Activated CD8-positive, alpha-beta memory T cell treated with anti-CD3 and anti-CD28 coated beads for 1 hour (primary cell): ENCODE measurements at places on chromosomes 13 and 19.

- DNase-seq: no peak
Observed at GRCh38 chr19:49544154-49544553, 16.4 kb downstream of the RCN3 start.

GRCh38 chr13:108322206-108322824, 52.8 kb downstream of the TNFSF13B start:
- no peak for DNase-seq

- DNase-seq: no peak
Observed at GRCh38 chr19:33444562-33445441, 71.3 kb downstream of the CEBPG start.

DNA sequence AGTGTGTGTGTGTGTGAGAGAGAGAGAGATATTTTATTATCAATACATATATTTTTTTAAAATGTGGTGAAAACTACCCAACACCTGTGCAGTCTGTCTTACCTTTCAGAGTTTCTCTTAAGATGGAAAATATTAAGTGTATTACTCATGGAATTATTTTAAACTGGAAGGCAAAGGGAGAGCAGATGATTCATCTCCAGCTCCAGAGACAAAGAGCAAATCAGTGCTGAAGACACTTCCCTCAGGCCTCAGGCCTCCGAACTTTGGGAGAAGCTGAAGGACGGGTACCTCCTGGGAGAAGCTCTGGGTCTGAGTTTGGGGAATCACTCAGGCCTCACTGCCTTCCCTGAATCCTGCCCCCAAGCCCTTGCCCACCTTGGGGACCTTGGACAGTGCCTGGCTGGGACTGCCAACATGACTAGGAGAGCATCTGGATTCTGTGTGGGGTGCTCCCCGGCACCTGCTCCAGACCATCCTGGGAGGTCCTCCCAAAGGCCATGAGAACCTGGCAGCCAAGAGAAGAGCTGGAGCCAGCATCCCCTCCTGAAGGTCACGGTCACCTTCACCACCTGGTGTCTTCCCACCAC, 170.4 kb upstream of the UBL3 start:
- DNase-seq: no peak

DNA sequence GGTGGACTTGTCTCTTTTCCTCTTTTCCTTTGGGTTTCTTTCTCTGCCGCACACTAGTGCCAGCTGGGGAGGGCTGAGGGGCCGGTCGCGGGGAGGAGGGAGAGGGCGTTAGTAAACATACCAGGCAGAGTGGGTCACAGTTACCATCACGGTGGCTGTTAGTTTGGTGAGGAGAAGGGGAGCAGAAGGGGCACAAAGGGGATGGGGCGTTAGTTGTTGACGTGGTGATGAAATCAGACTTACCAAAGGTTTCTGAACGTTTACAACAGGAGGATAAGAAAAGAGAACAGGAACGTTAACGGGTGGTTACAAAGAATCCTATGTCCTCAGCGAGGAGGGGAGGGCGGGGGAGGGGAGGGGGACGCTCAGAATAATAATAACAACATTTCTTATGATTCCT, 77.9 kb downstream of the PTPRS start:
- no peak for DNase-seq

DNA sequence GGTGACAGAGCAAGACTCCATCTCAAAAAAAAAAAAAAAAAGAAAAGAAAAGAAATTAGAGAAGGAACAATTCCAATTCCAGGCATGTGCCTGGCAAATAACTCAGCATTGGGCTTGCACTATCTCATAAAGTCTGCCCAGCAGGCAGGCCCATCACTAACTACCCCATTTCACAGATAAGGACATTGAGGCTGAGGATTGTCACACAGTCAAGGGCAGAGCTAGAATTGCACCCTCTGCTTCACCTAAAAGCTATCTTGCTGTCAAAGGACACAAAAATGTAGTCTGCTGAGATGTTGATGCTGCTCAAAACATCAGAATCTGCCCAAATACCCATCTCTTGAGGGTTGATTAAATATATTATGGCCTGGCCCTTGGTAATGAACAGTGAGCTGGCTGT, 20.7 kb upstream of the COLGALT1 start:
- DNase-seq: no peak

- peak; percentile 54 for DNase-seq
Observed at GRCh38 chr19:40612831-40613689, 11.9 kb downstream of the LTBP4 start.

DNA sequence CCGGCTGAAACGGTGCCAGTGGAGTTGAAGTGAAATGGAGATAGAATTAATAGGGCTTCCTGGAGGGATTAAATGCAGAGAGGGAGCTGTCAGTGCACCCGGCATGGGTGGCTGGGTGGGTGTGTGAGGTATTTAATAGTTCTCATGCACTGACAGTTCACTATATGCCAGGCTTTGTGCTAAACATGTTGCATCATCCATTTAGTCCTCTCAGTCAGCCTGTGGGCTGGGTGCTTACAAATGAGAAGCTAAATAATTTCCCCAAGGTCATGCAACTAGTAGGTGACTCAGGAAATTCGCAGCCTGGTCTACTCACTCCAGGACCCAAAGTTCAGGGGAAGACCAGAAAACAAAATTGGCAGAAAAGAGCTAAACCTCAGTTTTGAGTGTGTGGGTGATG, 63.5 kb upstream of the SPATA13 start:
- no peak for DNase-seq

- DNase-seq: no peak
Observed at GRCh38 chr19:9871626-9872338, 36.7 kb downstream of the PIN1 start.

GRCh38 chr13:26442541-26442940, 114.9 kb upstream of the WASF3 start:
- no peak for DNase-seq

DNA sequence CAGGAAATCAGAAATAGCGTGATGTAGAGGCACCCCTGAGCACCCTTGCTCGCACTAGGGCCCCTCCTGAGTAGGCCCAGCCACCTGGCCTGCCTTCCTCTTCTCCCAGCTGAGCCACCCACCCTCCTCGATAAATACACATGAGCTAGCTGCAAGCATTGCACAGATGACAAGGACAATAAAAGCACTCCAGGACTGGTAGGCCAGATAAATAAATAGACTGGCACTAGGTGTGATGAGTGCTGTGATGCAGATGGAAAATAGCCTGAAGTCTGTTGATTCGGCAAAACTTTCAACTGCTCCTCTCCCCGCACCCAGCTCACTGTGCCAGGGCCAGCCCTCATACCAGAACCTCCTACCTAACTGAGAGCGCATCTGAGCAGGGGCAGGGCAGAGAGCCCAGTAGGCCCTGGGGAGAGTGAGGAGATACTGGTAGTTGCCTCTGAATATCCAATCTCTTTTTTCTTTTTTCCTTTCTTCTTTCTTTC, 54.5 kb upstream of the GPI start:
- DNase-seq: no peak

GRCh38 chr13:103762523-103762922, 696.3 kb upstream of the SLC10A2 start:
- no peak for DNase-seq

- DNase-seq: no peak
Observed at GRCh38 chr19:44777715-44778347, at the start of gene CBLC. Gene CBLC, plus strand, starts transcription at chr19:44777890. Its CDS starts 42 bp downstream, at chr19:44777932.

DNA sequence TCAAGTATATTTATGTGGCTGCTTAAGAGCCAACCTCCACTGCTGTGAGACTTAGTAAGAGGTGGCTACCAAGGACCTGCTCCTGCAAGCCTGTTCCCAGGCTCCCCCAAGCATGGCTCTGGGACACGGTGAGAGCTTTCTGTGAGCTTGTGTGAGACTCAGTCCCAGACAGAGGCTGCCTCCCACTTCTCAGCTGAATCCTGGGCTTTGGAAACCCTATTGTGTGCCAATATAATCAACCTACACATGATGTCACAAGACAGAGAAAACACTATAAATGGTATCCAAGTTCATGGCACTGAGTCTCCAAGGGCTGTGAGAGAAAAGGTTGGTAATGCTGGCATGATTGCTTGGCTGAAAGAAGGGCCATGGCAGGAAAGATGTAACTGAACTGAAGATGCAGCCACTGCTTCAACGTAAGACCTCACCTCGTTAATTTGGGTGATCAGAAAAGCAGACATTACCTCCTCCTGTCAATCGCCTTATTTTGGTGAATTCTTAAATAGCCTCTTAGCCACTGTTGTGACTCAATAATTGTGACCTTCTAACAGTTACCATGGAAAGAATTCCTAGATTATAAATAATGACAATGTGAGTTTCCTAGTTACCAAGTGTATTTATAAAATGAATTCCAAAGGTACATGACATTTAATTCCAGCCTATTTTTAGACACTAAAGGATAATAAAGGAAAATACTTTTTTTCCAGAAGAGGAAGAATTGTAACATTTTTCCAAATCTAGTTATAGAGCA, 332.0 kb downstream of the IRS2 start:
- no peak for DNase-seq

- no peak for DNase-seq
Observed at GRCh38 chr13:61406275-61406674, 9.4 kb downstream of the PCDH20 start.

DNA sequence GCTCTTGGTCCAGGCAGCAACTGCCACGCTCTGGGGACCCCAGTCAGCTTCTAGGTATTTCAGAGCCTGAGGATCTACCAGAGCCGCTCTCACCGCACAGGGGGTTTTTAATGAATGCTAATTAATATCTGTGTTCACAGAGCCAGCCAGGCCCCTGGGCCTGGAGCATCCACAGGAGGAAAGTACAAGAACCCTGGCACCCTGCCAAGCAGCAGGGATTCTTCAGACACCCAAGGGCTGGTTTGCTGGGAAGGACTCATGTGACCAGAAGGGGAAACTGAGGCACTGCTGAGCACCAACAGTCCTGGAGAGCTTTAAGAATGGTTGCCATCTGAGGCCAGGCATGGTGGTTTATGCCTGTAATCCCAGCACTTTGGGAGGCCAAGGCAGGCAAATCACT, 38.0 kb upstream of the ADGRE5 start:
- DNase-seq: no peak

DNA sequence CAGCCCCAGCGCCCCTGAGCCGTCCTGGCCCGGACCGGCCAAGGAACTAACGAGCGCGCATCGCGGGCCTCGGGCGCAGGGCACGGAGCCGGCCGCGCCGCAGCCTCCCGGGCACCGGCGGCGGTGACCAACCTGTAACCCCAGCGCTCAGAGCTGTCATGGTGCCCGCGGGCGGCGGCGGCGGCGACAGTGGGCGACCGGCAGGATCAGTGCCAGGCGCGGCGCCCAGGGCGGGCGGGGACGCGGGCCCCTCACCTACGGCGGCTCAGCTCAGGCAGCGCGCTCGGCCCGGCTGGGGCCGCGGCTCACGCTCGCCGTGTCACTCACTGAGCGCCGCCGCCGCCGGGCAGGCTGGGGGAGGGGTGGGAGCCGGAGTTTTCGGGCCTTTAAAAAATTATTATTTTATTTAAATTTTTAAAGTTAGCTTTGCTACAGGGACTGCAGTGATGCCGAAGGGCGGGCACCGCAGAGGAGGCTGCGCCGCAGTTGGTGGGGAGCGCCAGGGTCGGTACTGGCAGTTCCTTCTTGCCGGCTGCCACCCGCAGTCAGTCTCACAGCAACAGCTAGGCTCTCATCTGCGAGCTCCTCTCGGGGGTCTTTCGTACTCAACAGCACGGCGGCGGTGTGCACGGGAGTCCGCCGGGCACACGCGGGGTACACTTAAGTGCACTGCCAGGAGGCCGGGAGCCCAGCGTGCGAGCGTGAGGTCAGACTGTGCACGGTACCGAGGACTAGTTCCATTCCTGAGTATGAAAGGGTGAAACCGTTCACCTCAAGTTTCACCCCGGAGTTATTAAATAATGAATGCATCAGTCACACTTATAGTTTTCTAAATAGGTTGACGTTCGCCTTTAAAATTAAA, at the start of gene NALCN:
Gene NALCN, minus strand, starts transcription at position 328 of the 862 bp plus-strand sequence. CDS start 17,382 bp downstream, outside the sequence.
- no peak for DNase-seq

DNA sequence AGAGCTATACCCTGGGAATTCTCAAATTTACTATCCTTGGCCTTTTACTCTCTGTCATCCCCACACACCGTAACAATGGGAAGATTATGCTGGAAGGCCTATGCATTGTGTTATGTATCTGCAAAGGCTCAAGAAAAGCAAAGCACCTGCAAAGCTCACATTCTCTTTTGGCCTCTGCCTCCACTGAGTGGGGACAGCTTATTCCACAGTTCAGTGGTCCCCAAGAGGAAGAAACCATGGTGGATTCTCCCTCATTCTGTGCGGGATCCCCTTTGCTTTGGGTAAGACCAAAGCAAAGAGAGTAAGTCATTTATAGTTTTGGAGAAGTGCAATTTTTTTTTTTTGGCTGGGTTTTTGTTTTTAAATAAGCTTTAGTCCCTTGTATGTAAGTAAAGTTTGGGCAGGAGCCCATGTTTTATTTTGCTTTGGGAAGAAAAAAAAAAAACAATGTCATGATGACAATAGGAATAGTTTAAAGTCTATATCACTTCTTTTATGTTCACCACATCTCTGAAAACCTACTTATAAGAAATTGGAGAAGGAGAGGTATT, 530.6 kb downstream of the FGF9 start:
- DNase-seq: no peak

GRCh38 chr19:5828661-5829566, 10.6 kb downstream of the FUT6 start:
- no peak for DNase-seq

DNA sequence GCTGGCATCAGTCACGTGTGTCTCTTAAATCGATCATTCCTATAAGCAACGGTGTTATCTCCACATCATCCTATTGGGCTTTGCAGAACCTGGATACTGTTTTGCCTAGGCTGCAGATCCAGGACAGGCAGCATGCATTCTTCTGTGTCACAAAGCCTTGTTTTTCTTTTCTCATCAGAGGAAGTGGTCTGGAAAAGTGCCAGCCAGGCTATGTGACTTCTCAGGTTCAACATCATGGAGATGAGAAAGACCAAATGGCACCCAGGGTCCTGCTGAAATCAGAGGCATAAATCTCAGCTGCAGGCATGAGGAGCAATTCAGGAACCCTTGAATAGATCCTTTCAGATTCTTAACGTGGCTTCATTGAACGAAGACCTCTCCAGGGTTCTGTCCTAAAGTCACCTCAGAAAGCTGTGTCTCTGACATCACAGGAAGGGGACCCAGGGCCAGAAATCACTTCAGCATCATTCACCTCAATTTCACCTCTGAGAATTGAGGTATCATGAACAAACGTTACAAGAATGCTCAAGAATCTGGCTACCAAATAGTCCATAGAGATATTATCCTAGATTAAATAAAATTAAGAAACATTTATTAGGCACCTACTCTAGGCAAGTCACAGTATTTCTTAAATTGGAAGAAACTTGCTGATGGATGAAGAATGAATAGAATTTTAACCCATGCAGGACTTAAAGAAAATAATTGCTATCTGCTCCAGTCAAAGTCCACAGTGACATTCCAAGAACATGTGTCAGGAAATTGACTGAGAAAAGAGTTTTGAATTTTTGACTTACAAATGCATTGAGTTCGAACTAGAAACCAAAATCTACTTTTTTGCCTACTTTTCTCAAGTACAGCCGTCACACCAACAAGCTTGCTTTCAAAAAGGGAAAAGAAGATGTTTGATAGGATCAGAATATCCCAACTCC, 124.1 kb downstream of the COG6 start:
- DNase-seq: no peak

DNA sequence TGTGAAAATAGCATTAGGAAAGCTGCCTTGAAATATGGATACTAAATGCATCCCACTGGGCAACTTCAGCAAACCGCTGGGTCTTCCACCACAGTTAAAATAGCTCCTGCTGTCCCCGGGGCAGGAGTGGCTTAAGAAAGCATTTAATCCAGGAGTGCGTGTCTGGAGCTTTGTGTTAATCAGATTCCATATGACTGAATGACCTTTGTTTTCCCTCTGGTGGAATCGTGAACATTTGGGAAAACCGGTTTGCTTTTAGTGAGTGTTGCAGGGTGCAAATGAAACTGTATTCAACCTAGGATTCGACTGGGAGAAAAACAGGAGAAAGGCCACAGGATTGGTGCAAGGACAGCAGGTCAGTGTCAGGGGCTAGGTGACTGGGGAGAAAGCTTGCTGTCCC, 237.6 kb upstream of the MAB21L1 start:
- DNase-seq: no peak
